ENCODE measurements at places on chromosomes 12 and 14.

DNA sequence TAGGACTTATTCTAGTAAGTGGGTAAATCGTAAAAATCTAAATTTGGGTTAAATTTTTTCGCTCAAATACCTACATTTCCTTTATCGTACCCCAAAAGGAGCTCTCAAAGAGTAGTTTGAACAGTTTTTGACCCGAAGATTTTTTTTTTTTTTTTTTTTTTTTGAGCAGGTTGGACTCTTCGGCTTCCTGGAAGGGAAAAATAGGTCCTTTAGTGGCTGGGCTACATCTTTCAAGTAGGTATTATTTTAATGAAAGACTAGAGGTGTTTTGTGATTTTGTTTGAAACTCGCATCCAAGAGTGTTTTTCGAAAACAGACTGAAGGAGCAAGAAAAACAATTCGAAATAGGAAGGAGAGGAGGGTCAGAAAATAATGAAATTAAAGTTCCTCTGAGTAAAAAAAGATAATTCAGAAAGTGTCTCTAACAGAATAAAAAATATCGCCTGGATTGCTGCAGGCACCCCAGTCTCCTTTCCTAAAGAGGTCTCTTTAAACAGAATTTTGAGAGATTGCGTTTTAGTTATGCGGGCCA is 6.0 kb downstream of the CDKN1B start:
- no peak for DNase-seq

DNA sequence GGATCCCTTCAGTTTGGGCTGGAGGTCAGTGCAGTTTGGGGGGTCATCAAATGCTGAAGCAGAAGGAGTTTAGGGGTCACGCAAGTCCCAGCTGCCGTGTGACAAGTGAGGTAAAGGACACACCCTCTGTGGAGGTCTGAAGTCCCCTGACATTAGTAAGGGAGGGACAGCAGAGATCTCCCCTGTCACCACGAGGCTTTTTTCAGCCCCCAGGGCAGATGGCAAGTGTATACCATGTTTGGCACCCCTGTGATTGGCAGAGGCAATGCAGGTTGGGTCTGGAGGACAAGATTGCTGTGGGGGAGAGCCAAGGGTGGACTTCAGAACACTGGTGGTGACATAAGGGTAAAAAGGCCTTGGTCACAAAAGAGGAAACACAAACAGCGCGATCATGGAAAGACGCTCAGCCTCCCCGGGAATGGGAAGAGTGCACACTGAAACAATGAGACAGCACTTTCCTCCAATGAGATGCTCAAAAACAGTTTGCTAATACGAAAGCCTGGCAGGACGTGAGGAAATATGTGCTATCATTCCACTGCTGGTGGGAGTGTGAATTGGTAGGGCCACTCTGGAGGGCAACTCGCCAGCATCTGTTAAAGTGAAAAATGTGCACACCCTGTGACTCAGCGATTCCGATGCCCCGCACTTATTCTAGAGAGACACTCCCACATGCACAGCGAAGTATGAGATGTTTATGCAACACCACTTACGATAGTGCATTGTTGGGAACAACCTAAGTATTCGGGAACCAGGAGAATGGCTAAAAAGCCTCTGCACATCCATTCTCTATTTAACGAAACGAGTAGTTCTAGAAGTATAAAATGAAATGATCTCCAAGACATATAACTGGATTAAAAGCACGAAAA is 14.4 kb upstream of the CD27 start:
- no peak for DNase-seq

DNA sequence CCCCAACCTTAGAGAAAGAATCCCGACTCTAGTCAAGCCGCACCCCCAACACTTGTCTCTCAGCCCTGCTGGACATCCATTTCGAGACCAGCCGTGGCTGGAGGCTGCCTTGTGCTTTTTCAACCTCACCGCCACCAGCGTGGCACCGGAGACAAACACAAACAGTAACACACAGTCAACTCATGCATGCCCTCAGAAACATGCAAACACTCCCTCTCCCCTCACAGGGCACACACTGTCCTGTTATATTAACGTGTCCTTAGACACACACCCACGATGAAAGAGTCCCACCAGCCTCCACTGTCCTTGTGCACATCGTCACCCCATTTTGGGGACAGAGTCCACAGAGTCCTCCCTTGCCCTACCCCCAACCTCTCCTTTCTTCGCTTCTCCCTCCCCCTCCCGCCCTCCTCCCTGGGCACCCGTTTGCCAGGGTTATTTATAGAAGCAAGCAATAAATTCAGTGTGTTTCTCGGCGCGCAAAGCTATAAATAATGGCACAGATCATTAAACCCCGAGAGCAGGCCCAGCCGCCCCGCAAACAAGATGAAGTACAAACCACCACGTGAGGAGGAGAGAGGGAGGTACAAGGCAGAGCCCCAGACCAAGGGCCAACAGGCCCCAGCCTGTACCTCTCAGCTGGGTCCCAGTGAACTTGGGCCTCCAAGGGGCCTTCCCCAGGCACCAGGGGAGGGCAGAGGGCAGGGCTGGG is 27.9 kb downstream of the SMUG1 start:
- no peak for DNase-seq

DNA sequence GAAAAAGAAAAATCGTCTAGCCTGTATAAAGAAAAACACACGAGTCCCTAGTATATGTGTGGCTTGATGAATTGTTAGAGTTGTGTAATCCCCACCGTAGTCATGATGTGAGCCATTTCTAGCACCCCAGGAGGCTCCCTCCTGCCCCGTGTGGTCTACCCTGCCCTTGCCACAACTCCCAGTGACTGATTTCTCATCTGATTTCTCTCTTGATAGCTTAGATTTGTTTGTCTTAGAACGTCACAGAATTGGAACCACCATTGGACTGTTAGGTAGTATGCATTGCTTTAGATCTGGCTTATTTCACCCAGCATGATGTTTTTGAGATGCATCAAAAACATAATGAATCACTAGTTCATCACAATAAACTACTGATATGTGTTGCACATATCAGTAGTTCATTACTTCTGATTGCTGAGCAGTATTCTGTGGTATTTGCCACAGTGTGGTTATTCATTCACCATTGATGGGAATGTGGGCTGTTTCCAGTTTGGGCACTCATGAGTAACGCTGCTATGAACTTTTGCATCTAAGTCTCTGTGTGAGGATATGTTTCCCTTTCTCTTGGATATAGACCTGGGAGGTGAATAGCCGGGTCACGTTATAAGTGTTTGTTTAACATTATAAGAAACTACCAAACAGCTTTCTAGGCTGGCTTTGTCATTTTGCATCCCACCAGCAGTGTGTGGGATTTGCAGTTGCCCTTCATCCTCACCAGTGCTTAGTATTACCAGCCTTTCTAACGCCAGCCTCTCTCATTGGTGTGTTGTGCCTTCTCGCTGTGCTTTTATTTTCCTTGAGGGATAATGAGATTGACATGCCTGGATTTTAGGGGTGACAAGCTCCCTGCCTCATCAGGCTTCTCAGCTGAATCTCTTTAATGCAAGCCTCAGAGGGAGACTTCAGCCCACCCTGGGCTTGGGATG is 31.9 kb upstream of the NCOR2 start:
- DNase-seq: no peak

DNA sequence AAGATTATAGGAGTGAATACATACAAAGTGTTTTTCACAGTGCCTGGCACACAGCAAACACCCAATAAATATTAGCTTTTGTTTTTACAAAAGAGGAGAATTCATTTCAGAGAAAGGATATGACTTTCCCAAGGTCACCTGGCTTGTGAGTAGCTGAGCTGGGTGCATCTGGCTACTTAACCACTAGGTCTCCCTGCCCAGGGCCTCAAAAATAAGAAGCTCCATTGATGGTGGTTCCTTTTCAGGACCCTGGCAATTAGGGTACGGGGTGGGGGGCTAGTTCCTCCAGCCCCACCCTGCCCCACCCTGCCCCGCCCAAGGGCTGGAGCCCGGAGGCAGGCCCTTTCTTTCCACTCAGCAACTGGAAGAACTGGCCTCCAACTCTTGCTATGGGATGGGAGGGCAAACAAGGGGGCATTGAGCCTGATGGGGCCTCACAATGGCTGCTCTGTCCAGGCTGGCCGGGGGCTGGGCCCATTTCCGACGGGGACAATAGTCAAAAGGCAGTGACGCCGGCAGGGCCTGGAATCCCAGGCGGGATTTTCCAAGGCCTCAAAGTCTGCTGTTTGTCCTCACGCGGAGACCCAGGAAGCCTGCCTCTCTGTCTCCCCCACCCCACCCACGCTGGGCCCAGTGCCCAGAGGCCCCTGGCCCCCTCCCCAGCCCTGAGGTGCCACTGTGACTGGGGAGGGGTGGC is 8.2 kb upstream of the ATG101 start:
- no peak for DNase-seq

DNA sequence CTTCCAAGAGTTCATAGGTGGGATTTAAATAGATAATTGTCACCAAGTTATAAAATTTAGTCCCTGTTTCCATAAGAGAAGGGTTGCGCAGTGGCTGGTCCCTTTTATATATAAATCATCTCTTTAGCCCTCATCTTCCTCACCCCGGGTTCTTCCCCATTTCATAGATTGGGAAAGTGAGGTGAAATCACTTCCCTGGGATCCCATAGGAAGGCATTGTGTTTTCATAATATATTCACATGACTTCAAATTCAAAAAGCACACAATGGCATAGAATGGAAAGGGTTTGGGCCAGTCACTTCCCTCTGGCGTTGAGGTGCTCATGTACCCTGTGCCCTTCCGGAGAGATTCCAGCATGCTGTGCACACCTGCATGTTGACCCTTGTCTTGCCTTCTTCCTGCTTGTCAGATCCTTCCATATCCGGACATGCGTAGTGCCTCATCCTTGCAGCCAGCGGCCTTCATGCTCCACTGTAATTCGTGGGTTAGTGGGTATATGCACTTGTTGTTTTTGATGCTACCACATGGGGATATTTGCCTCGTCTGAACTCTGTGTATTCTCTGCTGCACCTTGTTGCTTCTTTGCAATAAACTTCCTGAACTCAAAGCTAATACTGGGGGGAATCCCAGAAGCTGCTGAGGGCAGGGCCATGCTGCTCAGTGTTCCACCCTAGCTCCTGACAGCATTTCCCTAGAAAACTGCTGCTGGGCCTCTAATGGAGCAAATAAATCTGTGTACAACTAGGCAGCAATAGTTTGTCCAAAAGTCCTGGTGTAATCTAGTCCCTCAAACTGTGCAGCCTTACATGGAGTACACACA is 59.6 kb downstream of the ANAPC7 start:
- no peak for DNase-seq

DNA sequence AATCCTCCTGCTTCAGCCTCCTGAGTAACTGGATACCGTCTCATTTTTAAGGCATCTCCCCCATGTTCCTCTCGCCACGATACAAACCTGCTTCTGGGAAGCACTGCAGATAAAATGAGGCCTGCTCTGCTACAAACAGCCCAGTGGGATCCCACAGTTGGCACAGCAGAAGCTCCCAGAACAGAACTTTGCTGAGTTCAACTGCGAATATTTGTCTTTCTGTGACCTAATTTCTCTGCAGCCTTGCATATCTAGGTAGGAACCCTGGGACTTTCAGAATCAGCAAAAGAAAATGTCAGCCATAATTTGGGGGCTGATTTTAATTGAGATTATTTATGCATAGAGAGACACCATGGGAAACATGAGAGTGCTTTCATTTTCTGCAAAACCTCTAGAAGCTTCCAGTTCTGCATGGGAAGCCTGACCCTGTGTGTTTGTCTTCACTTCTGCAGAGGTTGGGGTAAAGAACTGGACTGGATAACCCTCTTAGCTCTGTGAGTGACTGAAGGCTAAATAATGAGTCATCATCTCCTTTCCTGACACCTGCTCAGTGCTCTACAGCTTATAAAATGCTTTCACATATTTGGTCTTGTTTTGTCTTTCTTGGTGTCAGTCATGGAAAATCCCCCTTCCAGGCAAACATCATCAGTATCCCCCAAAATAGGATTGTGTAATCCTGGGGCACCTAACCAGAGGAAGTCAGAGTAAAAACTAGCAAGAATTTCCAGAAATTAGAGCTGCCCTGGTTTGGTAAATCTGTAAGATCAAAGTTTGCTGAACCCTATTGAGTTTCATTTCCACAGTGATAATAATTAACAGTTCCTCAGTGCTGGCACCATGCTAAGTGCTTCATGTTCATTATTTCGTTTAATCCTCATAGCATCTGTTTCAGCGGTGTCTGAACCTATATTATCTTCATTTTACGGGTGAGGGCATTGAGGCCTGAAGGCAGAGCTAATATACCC is 185.8 kb downstream of the SLC15A4 start:
- DNase-seq: no peak

DNA sequence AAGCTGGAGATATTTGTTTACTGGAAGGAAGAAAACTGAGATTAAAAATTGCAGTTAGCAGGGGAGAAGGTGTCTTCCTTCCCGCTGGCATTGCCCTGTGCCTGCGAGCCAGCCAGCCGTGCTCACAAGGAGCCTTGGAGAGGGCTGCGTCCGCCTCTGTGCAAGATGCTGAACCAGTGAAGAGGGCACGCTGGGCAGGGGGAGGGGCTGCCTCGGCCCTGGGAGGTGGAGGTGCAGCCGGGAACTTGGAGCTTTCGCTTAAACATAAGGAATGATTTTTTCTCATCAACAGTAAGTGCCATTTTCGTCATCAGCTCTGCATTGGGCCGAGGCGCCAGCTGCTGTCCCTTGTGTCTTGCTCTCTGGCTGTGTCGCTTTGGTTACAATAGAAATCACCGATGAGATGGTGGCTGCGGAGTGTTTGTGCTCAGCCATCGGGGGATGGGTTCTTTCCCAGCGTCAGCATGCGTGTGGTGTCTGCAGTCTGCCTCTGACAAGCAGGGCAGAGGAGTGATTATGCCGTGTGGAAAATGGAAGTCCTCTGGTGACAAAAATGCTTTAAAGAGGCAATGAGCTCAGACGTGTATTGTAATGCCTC is 97.3 kb downstream of the ESR2 start:
- DNase-seq: peak; percentile 86

Data from NCI-H2171 (cell line).